ENCODE measurements at places on chromosomes 3 and 15.

GRCh38 chr3:44100298-44100695, 141.4 kb upstream of the TOPAZ1 start:
- no peak for DNase-seq

DNA sequence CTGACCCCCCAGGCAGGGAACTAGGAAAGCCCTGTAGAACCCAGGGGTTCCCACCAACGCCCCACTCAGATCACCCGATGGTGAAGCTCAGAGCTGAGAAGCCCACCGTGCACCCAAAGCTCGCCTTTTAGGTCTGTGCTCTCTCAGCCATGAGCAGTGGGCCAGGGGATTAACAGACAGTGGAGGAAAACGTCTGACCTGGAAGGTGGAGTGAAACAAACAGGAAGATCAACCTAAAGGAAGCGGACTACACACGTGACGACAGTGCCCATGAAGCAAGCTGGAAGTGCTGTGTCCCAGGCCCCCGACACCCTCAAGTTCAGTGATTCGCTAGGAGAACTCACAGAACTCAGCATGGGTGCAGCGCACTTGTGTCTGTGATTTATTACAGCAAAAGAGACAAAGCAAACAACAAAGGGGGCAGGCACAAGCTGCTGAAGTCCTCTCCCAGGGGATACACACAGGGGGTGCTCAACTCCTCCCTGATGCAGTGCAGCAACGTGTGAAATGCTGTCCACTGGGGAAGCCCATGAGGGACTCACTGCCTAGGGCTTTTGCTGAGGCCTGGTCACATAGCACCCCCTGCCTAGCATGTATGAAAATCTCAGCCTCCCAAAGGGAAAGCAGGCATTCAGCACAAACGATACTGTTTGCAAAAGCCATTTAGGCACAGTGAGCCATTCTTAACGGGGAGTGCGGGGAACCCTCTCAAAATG, 43.5 kb downstream of the CFAP92 start:
- no peak for DNase-seq

GRCh38 chr15:75857886-75858285, 14.6 kb downstream of the UBE2Q2 start:
- no peak for DNase-seq

DNA sequence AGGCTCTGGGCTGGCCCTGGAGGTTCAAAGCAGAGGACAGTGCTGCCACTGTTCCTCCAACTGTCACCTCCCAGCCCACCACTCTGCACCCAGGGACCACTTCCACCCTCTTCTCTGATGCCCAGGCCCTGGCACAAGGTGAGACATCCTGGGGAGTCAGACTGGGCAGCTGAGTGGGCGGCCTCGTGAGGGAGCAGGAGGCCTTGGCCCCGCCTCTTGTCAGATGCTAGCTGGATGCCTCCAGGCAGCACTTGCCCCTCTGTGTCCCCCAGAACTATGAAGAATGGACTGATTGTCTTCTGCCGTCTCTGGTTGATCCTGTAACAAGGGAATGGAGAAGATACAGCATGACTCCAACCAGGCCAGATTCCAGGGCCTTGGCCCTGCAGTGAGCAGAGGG, 191.0 kb upstream of the LINGO1 start:
- no peak for DNase-seq

- no peak for DNase-seq
Observed at GRCh38 chr3:132556508-132557159, 40.4 kb upstream of the ACKR4 start.

GRCh38 chr3:71890356-71890931, 105.5 kb upstream of the PROK2 start:
- DNase-seq, result no peak

DNA sequence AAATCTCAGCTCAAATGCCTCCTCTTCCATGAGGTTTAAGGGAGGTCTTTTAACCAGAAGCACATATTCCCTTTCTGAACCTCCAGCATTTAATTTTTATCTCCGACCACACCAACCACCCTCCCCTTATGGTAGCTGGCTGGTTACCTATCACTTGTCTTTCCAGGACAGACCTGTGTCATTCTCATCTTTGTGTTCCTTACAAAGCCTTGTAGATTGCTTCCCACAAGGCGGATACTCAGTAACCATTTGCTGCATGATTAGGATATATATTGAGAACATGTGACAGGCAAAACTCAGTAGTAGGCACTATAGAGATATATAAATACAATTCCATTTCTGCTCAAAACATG, 119.5 kb downstream of the RPL22L1 start:
- DNase-seq, result no peak

DNA sequence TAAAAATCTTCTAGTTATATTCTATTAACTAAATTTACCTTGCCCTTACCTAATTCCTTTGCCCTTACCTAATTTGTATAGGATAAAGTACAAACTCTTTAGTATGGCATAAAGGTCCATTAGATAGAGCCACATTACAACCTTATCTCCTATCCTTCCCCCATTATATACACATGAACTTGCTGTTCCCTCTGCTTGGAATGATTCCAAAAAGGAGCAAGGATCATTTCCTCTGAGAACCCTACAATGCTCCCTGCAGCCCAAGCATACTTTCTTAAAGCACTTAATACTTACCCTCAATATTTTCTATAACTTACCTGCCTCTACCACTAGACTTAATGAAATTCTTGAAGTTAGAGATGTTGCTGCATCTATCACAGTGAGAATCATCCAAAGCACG, 118.9 kb upstream of the CCDC54 start:
- no peak for DNase-seq

- DNase-seq, result no peak
Observed at GRCh38 chr15:77371850-77372563, 47.9 kb downstream of the PEAK1 start.

DNA sequence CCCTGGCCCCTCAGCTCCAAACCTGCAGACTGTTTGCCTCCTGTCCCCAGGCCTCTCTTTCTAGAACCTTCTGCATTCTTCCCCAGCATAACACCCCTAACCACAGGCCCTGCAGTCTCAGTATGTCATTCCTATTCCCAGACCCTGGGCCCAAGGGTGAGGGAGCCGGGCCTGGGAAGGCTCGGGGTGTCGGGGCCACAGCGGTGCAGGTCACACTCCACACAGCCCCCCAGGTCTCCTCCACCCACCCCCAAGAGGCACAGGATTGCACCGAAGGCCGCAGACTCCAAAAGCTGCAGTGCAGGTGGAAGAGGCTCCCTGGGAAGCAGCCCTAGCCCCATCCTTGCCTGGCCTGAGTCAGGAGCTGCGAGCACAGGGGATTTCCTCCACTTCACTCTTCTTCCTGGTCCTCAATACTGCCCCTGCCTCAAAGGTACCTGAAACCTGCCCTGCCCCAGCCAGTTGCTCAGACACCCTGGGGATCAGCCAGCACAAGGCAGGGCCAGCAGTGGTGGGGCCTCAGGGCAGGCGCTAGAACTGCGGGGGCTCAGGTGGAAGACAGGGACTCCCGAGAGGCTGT, 31.1 kb downstream of the TNK2 start:
- DNase-seq, result no peak

GRCh38 chr15:58840048-58840447, 68.9 kb downstream of the MINDY2 start:
- DNase-seq, result no peak

DNA sequence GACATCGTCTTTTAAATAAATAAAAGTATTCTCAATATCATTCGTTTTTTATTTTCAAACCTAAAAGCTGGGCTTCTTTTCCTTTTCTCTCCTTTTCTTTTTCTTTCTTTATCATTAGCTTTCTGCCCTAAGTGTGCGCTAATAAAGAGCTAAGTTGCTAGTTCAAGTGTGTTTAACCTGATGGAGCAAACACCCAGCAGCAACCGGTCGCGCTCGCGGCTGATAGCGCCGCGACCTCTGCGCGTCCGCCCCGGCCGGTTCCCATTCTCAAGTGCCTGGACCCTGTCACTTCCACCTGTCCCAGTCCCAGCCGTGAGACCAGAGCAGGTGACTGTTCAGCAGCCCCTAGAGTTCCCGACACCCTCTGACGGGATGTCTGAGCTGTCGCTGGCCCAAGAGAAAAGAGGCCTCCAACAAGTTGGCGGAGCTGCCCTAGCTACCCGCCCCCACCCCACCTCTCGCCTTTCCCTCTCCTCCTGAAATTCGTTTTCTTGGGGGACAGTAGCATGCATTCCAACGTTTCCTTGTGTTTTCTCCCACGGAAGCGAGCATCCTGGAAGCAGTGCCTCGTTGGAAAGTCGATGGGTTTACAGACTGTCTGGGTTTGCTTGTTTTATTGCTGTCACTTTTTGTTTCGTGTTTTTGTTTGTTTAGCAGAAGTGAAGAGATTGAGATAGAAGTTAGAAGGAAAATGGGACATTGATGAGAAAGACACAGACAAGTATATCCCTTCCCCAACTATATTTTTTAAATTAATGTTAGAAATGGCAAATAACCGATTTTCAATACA, 3.1 kb upstream of the MECOM start:
- no peak for DNase-seq

DNA sequence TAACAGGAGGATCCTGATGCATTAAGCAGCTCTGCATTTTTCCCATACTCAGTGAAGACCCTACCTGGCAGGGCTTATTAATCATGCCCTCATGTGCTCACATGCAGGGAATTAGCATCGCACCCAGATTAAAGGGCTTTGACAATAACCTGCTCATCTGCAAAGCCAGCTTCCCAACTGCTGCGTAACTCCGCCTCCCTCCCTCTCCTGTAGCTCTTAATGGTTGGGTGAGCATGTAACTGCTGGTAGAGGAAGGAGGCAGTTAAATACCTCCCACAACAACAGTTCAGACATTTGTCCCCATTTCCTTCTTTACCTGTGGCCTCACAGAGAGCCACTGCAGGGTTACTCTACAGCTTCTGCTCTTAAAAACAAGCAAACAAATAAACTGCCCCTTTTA, 203.6 kb upstream of the WNT5A start:
- DNase-seq, result no peak

- no peak for DNase-seq
Observed at GRCh38 chr15:64599716-64600115, 139.3 kb downstream of the ZNF609 start.

DNA sequence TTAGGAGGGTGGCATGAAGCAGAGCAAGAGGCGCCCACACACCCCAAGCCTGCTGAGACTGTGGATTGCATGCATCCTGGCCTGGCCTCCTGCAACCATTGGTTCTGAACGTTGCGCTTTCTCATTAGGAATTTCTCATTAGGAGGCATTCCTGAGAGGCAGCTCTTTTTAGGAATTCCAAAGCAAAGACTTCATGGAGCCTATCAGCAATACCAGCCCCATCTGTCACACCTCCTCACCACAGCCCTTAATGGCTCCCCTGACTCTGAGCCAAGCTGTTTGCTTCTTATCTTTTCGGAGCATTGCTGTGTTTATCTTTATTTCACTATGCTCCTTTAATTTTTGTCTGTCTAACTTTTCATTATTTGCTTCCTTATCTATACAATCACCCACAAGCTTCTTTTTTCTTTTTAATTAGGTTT, 226.9 kb downstream of the CACNA2D3 start:
- DNase-seq, result no peak

GRCh38 chr3:172911142-172911541, 160.6 kb downstream of the ECT2 start:
- no peak for DNase-seq

DNA sequence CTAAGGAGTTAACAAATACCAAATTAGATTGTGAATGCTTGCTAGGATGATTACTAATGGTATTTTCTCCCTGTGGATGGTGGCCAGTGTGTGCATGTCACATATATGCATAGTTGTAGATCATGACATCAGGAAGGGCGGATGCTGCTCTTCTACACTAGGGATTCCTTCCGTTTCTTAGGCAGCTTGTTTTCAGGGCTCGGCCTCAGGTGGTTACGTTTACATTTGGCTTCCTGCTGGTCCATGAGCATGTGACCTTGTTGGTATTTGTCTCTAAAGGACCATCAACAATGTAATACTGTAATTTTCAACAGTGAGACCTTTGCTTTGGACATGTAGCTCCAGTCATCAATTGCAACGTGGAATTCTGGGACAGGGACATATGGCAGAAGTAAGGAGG, 221.4 kb downstream of the NR1D2 start:
- DNase-seq, result no peak

GRCh38 chr15:70669006-70669602, 94.3 kb downstream of the UACA start:
- no peak for DNase-seq
